Thyroid gland (tissue), 4 donors: ENCODE measurements at places on chromosomes 11 and 22. TPM values are rescaled to one million over a fixed set of nuclear protein-coding genes. Genes with fewer than 3 reads are reported as not detected.

GRCh38 chr11:6405846-6406245 is 13.0 kb downstream of the APBB1 start:
- no peak for DNase-seq

DNA sequence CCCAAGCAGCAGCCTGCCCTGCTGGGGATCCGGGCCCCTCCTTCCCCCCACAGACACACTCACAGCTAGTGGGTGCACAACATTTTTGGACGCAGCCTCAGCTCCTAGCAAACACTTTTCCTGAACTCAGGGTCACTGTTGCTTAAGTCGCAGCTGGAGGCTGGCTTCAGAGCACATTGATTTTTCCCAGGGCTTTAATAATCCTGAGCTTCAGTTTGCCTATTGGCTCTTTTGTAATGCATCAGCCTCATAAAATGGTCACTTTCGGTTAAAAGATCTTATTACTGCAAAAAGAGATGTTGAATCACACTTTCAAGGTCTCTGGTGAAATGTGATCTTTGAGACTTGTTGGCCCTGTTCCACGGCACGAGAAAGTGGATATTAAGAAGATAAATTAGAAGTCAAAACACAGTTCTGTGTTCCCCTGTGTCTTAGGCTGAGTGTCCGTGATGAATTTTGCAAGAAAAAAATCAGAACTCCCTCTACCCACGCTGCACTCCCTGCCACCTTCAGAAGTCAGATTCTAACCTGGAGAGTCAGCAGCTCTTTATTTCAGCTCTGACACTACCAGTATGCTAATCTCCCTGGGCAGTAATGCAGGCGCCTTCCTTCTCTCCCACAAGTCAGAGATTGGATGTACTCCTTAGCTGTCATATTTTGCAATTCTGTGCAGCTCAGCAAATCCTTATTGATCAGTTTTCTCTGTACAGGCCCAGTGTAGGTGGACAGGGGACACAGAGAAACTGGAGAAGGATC is 158.2 kb upstream of the E2F8 start:
- DNase-seq, result peak; percentile 40

DNA sequence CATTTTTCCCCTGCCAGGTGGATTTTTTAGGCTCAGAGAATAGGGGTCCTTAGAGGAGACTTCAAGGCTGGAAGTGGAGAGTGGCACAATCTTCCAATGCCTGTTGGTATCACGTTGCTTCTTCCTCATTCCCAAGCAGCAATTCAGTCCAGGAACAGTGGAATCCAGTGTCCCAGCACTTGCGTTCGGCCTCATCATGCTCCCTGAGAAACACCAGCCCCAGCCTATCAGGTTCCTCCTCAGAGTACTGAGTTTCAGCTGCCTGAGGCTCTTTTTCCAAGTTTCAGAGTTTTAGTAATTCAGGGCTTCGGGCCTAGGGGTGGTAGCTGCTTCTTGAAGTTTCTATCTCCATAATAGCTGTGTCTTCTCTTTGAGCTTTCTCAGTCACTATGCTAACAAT is 31.9 kb upstream of the NRGN start:
- DNase-seq, result no peak

GRCh38 chr11:72005347-72006260 is 6.9 kb downstream of the IL18BP start:
- no peak for DNase-seq

DNA sequence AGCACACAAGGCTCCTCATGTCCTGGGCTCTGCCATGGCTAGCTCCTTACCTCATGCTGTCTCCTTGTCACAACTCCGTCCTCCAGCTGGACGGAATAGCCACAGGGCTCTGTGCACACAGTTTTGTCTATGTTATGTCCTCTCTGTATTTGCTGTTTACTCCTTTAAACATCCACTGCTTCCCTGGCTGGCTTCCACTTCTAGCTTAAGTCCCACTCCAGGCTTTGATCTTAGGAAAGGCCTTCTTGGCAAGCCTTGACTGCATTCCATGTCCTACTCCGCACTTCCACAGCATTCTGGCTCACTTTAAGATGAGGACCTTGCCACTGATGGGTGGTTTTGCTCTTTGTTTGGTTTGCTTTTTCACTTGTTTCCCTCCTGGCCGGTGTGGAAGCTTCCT is 22.9 kb upstream of the ROBO3 start:
- DNase-seq, result peak; percentile 49

DNA sequence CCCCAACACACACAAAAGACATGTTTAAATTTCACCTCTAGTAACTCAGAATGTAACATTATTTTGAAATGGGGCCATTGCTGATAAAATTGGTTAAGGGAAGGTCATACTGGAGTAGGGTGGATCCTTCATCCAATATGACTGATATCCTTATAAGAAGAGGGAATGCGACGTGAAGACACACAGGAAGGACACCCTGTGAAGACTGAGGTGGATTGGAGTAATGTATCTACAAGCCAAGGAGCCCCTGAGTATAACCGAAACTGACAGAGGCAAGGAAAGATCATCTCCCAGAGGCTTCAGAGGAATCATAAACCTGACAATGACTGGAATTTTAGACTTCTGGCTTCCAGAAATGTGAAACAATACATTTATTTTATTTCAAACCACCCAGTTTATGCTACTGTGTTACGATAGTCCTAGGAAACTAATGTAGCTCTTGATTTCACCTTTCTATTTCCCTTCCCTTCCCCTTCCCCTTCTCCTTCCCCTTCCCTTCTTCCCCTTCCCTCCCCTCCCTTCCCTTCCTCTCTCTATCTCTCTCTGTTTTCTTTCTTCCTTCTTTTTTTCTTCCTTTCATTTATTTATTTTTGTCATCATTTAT is 1775.4 kb downstream of the LRRC4C start:
- no peak for DNase-seq

GRCh38 chr22:40271440-40271839 is 74.9 kb upstream of the ADSL start:
- DNase-seq, result no peak

PARVG gene
- total RNA-seq, result 7.1 TPM

DNA sequence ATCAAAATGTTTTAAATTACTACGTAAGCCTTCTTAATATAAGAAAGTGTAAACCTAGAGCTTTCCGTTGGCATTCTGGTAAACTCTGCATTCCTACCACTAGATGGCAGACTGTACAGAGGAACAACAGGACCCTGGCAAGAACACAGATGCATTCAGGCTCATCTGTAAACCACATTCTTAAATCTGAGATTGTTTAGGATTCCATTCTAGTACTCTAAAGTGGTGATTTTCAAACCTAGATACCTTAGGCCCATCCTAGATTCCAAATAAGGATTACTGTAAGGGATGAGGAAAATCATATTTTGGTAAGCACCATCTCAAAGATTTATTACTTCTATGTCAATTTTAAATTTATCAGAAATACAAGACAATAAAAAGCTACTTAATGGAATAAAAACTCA is 26.9 kb downstream of the PICALM start:
- peak; percentile 67 for DNase-seq

GGTLC3 gene
- 6.4 TPM for total RNA-seq

BLID gene
- total RNA-seq, result 7.6 TPM

SORL1 gene
- 43.0 TPM for total RNA-seq

MS4A15 gene
- not detected for total RNA-seq

- no peak for DNase-seq
Measured at GRCh38 chr11:69374110-69374945, 80.4 kb downstream of the MYEOV start.

GRCh38 chr11:111555255-111555654 is 14.7 kb downstream of the LAYN start:
- no peak for DNase-seq
